ENCODE measurements at places on chromosomes 2 and 18.
A peak's percentile ranks its signal among the peaks of the same experiment; 100 is the strongest.

GRCh38 chr2:167508709-167509108 is 620.4 kb downstream of the XIRP2 start:
- no peak for DNase-seq

- DNase-seq, result no peak
Measured at GRCh38 chr2:54000122-54000521, 29.3 kb upstream of the PSME4 start.

DNA sequence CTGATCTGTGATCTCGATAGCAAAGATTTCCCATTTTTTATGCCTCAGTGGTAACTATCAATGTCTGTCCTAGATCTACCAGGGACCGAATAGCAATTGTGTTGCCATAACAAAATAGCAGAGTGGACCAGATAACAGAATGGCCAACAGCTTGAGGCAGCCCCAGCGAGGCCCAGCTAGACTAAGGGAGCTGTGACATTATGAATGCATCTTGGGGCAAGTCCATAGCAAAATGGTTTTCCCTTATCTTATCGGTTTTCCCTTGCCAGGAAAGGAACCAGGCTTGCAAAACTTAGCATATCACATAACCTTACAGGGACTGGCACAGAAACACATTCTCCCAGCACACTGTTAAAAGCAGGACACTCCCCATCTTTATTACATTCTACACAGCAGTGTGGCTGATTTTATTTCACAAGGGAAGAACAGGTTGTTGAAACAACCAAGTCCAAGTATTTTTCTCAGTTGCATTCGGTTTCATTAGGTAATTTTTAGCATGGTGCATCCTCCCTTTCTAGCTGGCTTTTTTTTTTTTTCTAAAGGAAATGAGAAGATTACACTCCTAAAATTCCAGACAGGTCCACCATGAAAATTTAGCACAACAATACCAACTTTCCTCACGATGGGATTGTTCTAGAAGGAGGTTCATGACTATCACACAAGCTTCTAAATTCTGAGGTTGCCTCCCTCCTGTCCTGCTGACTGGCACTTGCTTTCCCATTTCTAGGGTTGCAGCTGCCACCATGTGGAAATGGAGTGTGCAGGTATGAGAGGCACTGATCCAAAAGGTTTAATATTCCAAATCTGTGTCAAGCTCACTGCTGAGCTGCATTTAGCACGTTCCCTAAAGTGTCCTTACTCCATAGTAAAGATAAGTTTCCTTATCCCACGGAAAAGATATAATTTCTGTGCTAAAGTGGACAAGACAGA is 97.0 kb upstream of the SLC35G4 start:
- DNase-seq, result no peak

DNA sequence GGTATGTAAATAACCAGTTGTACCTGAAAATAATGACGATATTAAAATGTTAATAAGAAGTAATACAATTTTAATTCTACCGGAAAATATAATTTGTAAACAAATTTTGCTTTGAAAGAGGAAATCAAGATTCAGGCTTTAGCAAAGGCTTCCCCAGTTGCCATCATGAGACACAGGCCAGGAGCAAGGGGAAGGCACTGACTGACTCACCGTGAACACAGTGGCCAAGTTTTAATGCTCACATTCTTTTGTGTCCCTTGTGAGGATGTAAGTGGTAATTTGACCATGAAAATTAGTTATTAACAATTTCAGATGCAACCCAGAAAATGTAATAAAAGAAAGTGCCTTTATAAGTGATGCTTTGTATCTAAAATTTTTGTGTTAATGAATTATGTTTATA is 164.1 kb downstream of the GREB1L start:
- no peak for DNase-seq

- no peak for DNase-seq
Measured at GRCh38 chr2:205868773-205869333, 186.6 kb downstream of the NRP2 start.

- DNase-seq, result no peak
Measured at GRCh38 chr18:22170421-22171257, 1.2 kb downstream of the GATA6 start.

- DNase-seq, result peak; percentile 69
Measured at GRCh38 chr2:201860636-201861066, 54.3 kb downstream of the CDK15 start.

DNA sequence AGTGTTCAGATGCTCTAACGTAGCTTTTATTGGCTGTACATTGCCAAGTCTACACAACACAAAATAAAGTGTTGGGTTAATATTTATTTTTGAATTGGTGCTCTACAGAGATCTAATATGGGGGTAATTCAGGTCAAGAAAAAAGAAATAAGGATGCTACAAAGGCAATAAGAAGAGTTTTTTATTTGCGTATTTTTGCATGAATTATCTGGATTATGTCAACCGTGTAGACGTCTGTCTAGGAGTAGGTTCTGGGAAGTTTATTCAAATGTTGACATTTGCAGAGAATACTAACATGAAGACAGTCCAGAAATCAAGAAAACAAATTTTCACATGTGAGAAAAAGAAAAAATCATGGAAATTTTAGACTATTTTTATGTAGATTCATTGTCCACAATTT is 876.7 kb upstream of the POU3F3 start:
- no peak for DNase-seq

DNA sequence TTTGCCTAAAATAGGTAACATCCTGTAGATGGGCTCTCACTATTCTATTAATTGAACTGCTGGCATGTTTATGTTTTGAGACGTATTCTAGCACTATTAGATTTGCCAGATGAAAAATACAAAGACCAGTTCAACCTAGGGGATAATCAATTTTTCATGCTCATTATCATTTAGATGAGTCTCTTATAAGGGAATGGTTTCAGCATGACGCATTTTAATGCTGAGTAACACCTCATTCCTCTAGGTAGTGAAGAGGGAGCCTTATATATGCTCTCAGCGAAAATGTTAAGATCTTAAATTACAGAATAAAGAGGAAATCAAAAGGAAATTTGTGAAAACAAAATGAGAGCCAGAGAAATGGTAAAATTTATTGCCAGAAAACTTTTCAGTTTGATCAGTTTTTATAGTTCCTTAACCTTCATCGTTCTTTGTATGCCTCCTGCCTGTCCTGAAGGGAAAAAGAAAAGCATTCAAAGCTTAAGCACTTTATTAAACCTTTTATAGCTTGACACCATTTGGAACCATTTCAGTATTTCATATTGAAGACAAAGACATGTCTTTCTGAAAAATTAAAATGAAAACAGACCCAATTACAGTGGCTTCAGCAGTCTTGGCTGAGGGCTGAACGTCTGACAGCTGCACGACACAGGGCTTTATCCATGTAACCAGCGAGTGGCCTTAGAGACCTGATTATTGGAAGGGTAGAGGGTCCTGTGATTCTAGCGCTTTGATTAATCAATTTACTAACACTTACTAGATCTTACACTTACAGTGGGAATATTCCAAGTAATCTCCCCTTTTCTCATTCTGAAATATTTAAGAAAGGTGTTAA is 112.8 kb downstream of the ADCYAP1 start:
- no peak for DNase-seq

GRCh38 chr2:156526950-156527636 is 90.9 kb downstream of the GPD2 start:
- DNase-seq, result no peak

DNA sequence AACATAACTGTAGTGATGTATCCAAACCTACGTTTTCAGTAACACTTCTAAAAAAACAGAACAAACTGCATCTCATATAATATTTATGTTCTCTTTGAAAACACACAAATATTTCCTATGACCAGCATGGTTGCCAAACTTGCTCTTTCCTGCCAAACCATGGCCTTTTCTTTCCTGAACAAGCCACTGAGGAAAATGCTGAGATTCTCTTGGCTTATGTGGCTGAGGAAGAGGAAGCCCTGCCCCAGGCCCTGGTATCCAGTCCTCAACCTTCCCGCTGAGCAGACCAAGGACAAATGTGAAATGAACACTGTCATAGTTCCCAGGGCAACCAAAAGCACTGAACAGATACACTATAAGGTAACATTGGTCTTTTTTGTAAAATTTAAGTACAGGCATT is 35.9 kb upstream of the NARS1 start:
- no peak for DNase-seq

Data from HuH-7 (cell line).